Sigmoid colon (tissue), 7 donors: ENCODE measurements at places on chromosomes 4 and X. TPM values are rescaled to one million over a fixed set of nuclear protein-coding genes. Genes with fewer than 3 reads are reported as not detected.

Gene HSFX4
- total RNA-seq: not detected

Gene SORCS2
- total RNA-seq: 2.0 TPM

Gene BMPR1B
- total RNA-seq: 2.2 TPM

Gene NUP62CL
- total RNA-seq: not detected

Gene CEP135
- total RNA-seq: 6.4 TPM

Gene PLXNB3
- 38.1 TPM for total RNA-seq

Gene MAP9
- total RNA-seq: 9.7 TPM

Gene GATA1
- not detected for total RNA-seq

Gene EVC
- 27.7 TPM for total RNA-seq

Gene TBX22
- total RNA-seq: not detected

Gene GASK1B
- total RNA-seq: 52.8 TPM

Gene GAGE13
- total RNA-seq: not detected

Gene KDR
- total RNA-seq: 14.2 TPM

Gene GPM6B
- 40.3 TPM for total RNA-seq

Gene GABRG1
- not detected for total RNA-seq
